ENCODE measurements at places on chromosomes 7 and 10.

- no peak for DNase-seq
Observed at GRCh38 chr7:126472825-126473224, 779.9 kb downstream of the GRM8 start.

GRCh38 chr7:158751751-158752150 lies 47.1 kb upstream of the NCAPG2 start:
- no peak for DNase-seq

GRCh38 chr7:50406935-50407334 lies 43.2 kb downstream of the FIGNL1 start:
- no peak for DNase-seq

- peak; percentile 95 for DNase-seq
Observed at GRCh38 chr7:100675581-100676350, 2.2 kb downstream of the GNB2 start.

- no peak for DNase-seq
Observed at GRCh38 chr10:58967551-58968388, 208.7 kb upstream of the PHYHIPL start.

All from posterior vena cava (tissue), 2 donors.